ENCODE measurements at places on chromosomes 11 and 22. TPM values are rescaled to one million over a fixed set of nuclear protein-coding genes. Genes with fewer than 3 reads are reported as not detected.

DNA sequence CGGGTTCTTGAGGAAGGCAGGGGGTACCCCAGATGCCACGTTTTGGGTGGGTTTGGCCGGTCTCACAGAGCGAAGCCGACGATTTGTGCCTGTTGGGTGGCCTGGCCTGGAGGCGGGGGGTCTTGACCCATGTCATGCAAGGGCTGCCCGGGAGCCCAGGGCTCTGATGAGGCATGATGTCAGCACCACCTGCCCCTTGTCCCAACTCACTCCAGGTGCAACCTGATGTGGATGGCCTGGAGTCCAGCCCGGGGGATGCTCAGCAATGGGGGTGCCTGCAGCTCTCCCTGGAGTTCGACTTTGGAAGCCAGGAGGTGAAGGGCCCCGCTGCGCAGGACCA is 851 bp downstream of the SYT8 start:
- DNase-seq, result no peak

GRCh38 chr22:44179989-44180705 is 578 bp upstream of the PARVG start:
- DNase-seq, result no peak

Gene MMP1
- 0.17 TPM for total RNA-seq

GRCh38 chr11:105648762-105649161 is 38.9 kb downstream of the GRIA4 start:
- no peak for DNase-seq

- DNase-seq, result no peak
Measured at GRCh38 chr11:87425391-87425790, 387.7 kb downstream of the TMEM135 start.

Gene MYO7A
- total RNA-seq, result 2.7 TPM

GRCh38 chr11:123159183-123159857 is 35.7 kb downstream of the CLMP start:
- no peak for DNase-seq

Gene OR5P2
- not detected for total RNA-seq

Measured in psoas muscle (tissue), 8 donors.